ENCODE measurements at places on chromosomes 6 and 20. TPM values are rescaled to one million over a fixed set of nuclear protein-coding genes. Genes with fewer than 3 reads are reported as not detected.

Gene SNAP25
- total RNA-seq = 0.69 TPM

Gene CCM2L
- total RNA-seq = 45.4 TPM

Gene TUBB1
- total RNA-seq = not detected

Gene SNAP91
- 0.95 TPM for total RNA-seq

Gene FAM184A
- 8.7 TPM for total RNA-seq

Gene BPIFB2
- total RNA-seq = not detected

Gene PRSS16
- total RNA-seq = 4.7 TPM

Gene APCDD1L
- total RNA-seq = 0.62 TPM

Gene SLC26A8
- total RNA-seq = not detected

Gene CDH26
- total RNA-seq = 0.46 TPM

Data from Panc1 (cell line).